ENCODE measurements at places on chromosomes 7 and 10.

GRCh38 chr7:28293527-28293835, 112.9 kb upstream of the JAZF1 start:
- no peak for DNase-seq

GRCh38 chr10:35306852-35307251, 29.5 kb upstream of the CCNY start:
- DNase-seq = peak; percentile 32

DNA sequence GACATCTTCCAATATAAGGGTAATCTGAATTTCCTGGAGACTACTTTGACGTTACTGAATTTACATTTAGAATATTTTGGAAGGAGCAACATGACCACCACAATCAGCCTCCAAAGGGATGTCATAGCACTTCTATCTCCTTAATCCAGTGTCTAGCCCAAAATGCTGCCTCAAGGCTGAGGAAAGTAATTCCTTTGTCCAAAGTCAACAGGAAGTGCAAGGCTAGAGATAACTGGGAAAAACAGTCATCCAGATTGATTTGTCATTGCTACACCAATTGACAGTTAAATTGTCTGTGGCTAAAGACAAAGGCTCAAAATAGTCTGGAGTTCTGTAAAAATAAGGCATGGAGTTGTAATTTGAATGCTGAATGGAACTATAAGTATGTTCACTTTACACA, 3.9 kb upstream of the TFPI2 start:
- no peak for DNase-seq

GRCh38 chr10:1316809-1317143, 260.6 kb downstream of the WDR37 start:
- DNase-seq = no peak

GRCh38 chr7:50730446-50731400, 52.0 kb downstream of the GRB10 start:
- DNase-seq = peak; percentile 46

- no peak for DNase-seq
Measured at GRCh38 chr7:158108646-158109293, 478.9 kb downstream of the PTPRN2 start.

DNA sequence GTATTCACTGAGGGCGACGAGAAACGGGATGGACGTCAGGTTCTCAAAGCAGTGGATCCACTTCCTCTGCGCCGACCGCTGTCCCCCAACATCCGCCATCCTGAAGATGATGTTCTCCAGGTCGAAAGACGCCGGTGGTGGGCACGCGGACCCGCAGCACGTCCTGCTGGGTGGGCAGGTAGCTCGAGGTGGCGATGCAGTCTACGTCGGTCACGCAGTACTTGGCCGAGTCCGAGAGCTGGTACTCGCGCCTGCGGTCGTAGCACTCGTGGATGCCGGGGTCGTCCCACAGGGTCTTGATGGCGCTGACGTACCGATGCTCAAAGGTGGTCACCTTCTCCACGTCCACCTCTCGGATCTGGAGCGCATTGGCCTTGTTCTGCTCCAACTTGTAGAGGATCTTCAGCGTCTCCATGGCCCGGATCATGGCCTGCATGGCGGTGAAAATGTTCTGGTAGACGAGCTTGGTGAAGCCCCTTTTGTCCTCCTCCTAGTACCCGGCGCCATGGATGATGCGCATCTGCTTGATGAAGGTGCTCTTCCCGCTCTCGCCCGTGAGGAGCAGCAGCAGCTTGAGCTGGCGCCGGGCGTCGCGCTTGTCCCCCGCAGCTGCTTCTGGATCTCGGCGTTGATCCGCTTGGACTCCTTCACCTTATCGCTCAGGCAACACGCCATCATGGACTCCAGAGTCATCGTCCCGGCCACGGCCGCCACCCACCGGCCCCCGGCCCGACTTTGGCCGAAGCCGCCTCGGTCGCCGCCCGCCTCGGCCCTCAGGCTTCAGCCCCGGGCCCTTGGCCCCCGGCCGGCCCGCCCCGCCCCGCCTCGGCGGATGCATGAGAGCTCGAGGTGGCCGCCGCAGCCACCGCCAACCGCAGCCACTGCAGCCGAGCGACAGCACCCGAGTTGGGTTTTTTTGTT, 122.9 kb upstream of the KCTD7 start:
- DNase-seq = no peak

DNA sequence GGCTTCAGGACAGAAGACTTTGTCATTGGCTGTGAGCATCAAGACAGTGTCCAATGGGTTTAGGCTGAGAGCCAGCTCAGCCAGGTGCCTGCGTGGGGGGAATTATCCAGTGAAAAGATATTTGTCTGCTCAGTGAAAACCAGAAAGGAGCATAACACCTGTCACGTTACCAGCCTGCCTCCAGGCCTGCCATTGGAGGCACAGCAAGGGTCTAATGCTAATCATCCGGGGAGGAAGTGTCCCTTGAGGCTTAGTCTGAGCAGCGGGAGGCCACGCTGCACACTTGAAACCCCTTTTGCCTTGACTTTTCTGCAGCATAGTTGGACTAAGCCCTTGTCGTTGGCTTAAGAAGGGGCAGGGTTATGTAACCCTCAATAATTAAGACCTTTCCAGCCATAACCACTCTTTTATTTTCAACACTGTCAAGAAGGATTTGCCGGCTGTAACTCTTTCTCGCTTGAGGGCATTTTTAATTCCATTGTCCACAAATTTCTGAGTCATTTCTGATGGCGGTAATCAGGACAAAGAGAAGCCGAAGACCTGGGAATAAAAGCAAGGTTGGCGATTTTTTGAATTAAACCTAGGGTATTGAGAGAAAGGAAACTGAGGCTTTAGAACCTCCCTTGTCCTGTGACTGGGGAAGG, 639.6 kb upstream of the FOXK1 start:
- DNase-seq = no peak

DNA sequence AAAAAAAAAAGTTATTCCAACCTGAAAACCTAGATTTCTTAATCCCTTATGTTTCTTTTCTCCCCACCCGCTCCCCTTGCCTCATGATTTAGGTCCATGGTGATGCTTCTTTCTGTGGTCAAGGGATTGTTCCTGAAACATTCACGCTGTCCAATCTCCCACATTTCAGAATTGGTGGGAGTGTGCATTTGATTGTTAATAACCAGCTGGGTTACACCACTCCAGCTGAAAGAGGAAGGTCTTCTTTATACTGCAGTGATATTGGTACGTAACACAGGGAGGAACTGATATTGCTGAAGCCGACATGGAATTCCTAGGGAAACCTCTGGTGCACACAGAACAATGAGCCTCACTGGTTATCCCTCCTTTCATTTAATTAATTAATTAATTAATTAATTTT, 22.7 kb downstream of the DHTKD1 start:
- DNase-seq = no peak

DNA sequence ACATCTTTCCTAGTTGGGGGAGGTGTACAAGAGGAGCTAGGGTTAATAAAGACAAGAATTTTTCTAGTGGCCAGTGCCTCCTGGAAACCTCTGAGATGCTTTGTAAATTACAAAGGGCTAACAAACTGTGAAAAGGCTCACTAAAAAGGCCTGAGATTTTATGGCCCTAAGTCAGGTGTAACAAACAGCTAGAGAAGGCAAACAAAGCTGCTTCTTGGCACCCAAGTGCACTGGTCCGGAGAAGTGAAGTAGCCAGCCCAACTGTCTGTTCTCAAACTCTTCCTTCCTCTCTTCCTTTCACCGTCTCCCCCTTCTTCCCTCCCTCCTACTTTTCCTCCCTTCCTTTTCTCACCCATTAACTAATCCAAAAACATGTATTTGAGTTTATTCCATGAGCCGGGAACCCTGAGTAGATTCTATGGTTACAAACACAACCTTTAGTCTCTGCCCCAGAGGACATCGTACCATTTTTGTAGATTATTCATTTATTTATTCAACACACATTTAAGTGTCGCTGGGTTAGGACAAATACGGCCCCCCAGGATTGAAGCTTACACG, 143.4 kb upstream of the PCGF5 start:
- no peak for DNase-seq

GRCh38 chr10:117746541-117747448, 204.2 kb downstream of the EMX2 start:
- no peak for DNase-seq

- DNase-seq = no peak
Measured at GRCh38 chr10:21954690-21955089, 48.8 kb downstream of the DNAJC1 start.

DNA sequence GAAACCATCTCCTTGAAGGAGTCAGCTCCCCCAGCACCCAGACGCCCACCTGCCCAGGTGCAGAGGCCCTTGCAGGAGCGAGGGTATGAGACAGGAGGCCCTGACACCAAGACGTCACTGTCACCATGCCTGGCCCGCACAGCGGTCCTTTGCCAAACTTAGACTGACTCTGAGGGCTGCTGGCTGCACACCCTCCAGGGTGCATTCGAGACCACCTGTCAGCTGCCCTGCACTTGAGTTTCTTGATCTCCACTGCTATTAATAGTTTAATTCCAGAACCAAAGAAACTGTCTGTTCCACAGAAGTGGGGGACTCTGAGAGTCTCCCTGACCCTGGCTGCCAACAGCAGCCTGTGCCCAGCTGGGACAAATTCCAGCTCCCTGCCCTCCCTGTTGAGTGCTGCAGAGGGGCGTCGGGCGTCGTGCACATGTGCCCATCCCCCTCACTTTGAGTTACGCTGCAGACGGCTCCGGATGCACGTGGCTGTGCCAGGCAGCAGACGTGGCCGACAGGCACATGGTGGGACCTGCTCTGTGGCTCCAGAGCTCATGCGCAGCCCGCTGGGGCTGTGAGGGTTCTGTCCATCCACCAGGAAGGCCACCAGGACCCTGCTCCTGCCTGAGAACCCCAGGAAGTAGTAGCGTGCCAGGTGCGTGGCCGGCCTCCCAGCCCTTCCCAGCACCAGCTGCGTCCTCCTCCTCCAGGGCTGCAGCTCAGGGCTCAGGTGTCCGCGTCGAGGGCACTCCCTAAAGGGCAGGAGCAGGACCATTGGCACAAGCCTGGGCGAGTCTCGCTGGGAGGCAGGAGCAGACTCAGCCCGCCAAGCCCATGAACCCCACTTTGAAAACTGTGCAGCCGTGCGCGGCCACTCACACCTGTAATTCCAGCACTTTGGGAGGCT, 24.8 kb downstream of the ELFN1 start:
- no peak for DNase-seq

DNA sequence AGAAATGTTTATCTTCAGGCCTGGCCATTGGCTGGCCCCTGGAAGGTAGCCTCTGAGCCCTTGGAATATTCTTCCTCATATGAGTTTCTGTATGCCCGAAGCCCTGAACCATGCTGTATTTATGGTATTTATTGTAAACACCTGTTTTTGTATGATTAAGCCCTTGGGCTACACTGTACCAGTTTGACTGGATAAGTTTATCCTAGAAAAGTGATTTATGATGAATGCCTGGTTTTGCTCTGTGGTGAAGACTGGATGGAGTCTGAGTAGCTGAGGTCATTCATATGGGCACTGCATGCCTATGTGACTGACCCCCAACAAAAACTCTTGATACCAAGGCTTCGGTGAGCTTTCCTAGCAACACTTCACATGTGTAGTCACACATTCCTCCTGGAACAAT, 66.7 kb downstream of the CASD1 start:
- DNase-seq = no peak

GRCh38 chr7:46201961-46202360, 280.9 kb upstream of the IGFBP3 start:
- no peak for DNase-seq

DNA sequence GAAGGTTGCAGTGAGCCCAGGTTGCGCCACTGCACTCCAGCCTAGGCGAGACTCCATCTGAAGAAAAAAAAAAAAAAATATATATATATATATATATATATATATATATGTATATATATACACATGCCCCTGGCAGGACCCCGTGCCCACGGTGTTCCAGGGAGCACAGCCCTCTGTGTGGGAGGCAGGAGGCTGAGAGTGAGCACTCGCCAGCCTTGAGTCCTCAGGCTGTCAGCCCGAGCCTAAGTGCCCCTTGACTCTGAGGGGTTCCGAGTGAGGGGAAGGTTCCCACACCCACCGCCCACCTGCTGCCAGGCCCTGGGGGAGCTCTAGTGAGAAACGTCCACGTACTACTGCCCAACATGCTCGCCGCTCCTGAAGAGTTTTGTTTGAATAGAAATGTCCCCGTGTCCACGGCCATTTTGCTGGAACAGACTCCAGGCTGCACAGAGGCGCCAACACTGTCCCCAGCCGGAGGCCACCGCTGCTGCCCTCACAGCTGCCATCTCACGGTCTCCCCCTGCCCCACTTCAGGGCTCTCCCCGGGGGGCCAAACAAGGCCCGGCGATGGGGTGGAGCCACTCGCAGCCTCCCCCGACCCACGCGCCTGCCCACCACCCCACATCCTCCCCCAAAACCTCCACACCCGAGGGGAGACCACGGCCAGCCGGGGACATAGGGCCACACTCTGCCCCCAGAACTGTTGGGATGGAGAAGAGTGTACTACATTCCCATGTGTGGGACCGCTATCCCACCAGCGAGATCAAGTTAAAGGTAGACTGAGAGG, 62.8 kb upstream of the EBF3 start:
- DNase-seq = no peak

GRCh38 chr10:93775356-93775755, 17.6 kb downstream of the LGI1 start:
- DNase-seq = peak; percentile 4

DNA sequence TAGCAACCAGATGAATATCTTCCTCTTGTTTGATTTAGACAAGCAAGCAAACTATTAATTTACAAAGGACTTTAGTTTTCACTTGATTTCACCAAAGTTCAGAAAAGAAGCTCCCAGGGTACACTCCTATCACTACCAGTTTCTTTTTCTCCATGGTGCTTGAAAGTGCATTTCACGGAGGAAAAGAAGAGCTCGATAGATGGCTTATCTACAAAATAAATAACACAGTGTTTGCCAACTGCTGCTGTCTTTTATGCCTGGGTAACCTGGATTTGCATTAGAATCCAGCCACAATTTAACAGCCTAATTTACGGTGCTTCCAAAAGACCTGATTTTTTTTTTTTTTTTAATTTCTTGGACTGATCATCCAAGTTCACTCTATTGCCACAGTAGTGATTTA, 275.7 kb downstream of the GPR37 start:
- DNase-seq = peak; percentile 37

DNA sequence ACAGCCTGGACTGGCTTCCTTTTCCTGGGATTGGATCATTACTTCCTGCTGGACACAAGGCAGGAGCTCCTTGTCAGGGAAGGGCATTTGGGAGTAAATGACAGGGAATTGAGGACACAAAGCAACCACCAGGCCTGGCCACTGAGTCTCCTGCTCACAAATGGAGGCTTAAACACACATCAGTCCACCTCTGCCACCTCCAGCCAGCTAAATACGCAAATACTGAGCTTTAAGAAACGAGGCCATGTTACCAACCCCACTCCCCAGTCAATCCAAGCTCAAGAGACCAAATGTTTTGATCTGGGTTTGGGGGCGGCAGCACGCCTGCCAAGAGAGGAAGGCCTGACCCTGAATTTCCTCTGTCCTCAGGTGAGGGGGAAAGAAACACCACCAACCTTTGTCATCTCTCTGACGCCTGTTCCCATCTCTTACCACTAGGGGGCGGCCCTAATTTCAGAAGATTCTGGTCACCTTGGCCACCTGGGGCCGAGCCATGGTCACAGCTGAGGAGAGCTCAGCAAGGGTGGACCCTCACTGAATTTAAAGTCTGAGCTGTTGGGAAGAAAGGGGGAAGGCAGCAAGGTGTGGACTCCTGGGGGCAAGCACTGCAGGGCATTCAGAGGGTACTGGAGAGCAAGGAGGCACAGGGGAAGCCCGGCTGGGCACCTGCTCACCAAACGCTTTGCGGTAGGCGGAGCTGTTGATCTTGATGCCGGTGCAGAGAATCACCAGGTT, 16.5 kb downstream of the AIFM2 start:
- peak; percentile 59 for DNase-seq

GRCh38 chr7:139490130-139490529, 6.7 kb upstream of the KLRG2 start:
- no peak for DNase-seq

- no peak for DNase-seq
Measured at GRCh38 chr7:43491123-43491522, 91.8 kb upstream of the STK17A start.

GRCh38 chr7:108010377-108010776, 7.4 kb upstream of the LAMB1 start:
- peak; percentile 74 for DNase-seq

Measured in HepG2 (cell line).